Gastroesophageal sphincter (tissue), 4 donors: ENCODE measurements at places on chromosomes 5 and 9.

DNA sequence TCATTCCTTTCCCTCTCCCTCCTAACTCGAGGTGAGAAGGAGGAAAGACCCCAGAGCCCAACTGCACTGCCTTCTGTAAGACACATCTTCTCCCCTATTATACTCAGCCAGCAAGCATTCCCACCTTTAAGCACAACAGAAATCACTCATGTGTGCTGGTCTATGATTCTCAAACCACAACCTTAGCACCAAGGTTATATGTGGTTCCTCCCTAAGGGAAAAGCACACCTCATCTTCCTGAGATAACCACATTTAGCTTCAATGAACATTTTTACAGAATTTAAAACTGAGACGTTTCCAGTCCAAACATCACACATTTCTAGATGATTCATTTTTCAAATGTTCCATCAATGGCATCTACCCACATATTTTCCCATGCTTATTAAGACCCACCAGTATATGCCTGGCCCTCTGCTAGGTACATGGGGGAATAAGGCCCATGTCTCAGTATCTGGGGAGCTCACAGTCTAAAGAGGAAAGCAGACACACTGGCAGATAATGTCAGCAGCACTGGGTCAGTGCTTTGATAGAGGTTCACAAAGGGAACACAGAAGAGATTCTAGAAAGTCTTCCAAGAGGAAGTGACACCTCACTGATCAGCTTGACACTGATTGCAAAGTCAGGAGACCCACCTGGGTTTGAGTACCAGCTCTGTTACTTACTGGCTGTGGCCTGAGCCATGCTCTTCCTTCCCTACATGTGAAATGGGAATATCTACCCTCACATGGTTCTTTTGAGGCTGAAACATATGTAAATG, 245.4 kb downstream of the DENND1A start:
- no peak for ATAC-seq

- no peak for ATAC-seq
Measured at GRCh38 chr5:147601652-147602051, 91.8 kb upstream of the DPYSL3 start.

DNA sequence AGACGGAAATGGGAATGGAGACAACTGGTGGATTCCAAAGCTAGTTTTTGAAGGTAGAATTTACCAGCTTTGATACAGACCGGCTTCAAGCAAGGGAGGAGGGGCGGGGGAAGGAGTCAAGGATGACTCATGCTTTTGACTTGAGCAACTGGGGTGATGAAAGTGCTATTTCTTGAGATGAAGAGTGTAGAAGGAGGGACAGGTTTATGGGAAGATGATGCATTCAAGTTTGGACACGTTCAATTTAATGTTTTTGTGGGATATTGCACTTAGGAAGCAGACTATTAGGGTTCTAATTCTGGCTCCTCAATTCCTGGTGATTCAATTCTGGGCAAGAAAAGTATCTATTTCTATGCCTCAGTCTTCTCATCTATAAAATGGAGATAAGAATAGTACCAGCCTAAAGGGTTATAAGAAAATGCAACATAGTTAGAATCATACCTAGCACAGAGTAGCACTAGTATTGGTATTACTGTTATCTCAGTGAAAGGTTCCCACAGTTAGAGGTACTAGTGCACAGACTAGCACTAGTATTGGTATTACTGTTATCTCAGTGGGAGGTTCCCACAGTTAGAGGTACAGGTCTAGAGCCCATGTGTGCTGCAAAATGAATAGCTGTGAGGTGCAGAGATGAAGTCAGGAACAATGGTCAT, 4.6 kb downstream of the NIPAL4 start:
- peak; percentile 88 for ATAC-seq

- peak; percentile 70 for ATAC-seq
Measured at GRCh38 chr5:159864885-159865691, 51.2 kb upstream of the ADRA1B start.

DNA sequence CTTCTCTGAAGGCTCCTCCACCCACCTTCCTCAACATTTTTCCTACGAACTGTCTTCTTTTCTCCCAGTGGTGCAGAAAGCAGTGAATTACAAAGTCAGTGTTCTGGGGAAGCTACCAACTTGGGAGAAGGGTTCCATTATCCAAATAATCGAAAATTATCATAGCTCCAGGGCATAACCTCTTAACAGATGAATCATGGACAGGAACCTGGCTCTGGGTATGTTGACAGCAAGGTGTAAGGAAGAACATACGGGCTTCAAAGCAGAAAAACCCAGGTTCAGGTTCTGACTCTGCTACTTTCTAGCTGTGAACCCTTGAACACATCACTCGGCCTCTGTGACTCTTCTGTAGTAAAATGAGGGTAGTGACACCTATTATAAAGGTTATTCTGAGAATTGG, 351.3 kb downstream of the ENC1 start:
- ATAC-seq = no peak

DNA sequence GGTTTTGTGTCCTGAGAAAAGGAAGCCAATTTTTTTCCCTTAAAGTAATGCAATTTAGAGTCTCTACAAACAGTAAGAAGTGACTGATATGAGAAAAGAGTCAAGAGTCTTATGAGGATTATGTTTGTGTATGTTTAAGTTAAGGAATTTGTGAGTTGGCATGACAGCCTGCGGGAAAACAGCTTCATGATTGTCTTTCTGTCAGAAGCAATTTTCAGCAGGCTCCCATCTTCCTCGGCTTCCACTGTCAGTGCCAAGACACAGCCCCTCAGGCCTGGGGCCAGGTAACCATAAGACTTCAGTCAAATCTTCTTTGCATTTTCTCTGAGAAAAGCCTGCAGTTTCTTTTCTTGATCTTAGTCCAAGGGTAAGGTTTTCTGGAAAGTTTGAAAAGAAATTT, 17.0 kb upstream of the SELENOP start:
- ATAC-seq = no peak
